ENCODE measurements at places on chromosomes 1 and 21.

DNA sequence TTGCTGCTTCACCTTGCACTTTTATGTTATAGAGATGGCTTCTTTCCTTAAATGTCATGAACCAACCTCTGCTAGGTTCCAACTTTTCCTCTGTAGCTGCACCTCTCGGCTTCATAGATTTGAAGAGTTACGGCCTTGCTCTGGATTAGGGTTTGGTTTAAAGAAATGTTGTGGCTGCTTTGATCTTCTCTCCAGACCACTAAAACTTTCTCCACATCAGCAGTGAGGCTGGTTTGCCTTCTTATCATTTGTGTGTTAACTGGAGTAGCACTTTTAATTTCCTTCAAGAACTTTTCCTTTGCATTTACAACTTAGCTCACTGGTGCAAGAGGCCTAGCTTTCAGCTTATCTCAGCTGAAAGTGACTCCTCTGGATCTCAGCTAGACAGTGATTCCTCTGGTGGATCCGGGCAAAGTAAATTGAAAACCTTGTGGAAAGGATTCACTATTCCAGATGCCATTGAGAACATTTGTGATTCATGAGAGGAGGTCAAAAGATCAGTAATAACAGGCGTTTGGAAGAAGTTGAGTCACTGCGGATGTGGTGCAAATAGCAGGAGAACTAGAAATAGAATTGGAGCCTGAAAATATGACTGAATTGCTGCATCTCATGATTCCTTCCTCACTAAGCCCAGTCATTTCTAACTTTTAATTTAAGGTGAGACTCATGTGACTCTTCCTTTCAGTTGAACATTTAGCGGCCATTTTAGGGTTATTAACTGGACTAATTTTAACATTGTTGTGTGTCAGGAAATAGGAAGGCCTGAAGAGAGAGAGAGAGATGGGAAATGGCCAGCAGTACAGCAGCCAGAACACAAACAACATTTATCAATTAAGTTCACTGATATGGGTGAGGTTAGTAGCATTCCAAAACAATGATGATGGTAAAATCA is 16.2 kb upstream of the RGS1 start:
- DNase-seq: no peak

DNA sequence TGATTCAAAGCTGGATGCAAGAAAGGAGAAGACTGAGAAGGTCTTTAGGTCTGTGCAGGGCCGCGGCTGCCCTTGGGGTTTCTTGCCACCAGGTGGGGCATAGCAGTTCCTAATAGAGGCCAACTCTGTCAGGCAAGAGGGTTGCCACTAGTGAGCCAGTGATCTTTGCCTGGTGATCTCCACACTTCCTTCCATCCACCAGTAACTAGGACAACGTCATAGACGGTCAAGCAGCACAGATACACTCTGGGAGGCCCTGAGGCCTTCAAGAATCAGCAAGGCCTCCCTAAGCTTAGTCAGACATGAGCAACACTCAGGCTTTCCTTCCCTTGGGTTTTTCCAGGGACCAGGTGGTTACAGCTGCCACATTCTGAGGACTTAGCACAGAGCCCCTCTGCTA is 32.9 kb upstream of the ATP2B4 start:
- DNase-seq: no peak

DNA sequence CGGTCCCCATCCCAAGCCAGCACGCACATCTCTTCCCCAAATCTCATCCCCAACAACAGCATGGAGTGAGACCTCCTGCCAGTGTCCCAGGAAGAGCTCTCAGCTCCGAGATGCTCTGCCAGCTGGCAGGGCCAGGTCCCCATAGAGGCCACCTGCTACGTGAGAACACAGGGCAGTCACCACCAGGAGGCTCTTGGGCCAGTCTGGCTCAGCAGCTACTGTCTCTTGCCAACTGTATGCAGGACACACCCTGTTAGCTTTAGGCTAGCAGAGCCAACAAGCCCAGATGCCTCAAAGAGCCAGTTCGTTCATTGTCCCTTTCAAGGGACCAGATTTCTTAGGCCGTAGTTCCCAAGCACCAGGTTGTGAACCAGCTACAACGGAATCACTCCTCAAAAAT is 36.9 kb downstream of the FBXO2 start:
- DNase-seq: no peak

GRCh38 chr1:239269706-239270105 is 116.7 kb upstream of the CHRM3 start:
- no peak for DNase-seq

GRCh38 chr1:3879099-3879498 is 21.0 kb downstream of the C1orf174 start:
- no peak for DNase-seq

DNA sequence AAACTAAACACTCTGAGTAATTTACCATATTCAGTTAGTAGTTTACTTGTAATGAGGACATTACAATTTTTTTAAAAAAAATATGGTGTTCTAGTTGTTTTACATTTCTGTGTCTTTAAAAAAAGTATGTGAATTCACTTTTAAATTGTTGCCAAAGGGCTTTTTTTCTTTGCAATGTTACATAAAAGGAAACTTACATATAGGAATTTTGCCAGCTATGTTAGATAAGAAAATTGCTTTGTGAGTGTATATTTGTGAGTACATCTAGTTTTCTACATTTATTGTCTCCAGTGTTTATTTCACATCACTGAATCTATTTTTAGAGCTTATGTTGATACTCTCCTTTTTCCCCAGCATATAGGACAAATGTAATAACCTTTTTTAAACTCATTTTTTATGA is 206.8 kb downstream of the GPR52 start:
- no peak for DNase-seq

DNA sequence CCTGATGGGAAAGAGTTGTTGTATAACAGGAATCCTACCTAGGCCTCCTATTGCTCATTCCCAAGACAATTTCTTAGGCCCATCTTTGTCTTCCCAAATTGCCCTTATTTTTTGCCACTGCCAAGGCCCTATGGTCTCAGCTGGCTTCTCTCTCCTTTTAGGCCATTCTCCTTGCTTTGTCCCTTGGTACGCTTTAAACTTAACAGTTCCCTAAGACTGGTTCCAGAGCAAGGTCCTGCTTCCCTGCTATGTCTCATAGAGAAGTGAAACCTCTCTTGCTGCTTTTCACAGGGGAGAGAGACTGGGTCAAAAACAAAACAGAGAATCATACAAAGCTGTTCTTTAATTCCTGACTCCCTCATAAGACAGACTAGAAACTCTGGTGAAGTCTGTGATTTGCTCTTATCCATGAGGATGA is 77.1 kb downstream of the XCL2 start:
- DNase-seq: no peak

Measured in GOT3 (cell line).